ENCODE measurements at places on chromosomes 6 and 20. TPM values are rescaled to one million over a fixed set of nuclear protein-coding genes. Genes with fewer than 3 reads are reported as not detected.

The NRN1 gene
- total RNA-seq = 0.61 TPM

The OTOR gene
- not detected for total RNA-seq

The RSPO3 gene
- total RNA-seq = not detected

The TRDN gene
- not detected for total RNA-seq

The CAGE1 gene
- 0.06 TPM for total RNA-seq

The LY86 gene
- 0.48 TPM for total RNA-seq

The MAPK14 gene
- total RNA-seq = 41.6 TPM

The TP53TG5 gene
- total RNA-seq = 0.19 TPM

The HLA-DRB5 gene
- total RNA-seq = not detected

The CST7 gene
- 170 TPM for total RNA-seq

The OR12D3 gene
- total RNA-seq = not detected

The CBFA2T2 gene
- total RNA-seq = 7.4 TPM

The GSTA2 gene
- not detected for total RNA-seq

The ANKRD66 gene
- not detected for total RNA-seq

The DPPA5 gene
- not detected for total RNA-seq

The HLA-DQB1 gene
- 9.5 TPM for total RNA-seq

The CALHM4 gene
- total RNA-seq = not detected

The CNR1 gene
- not detected for total RNA-seq

The MATN4 gene
- 0.36 TPM for total RNA-seq

The APOM gene
- total RNA-seq = 2.2 TPM

The SLC35D3 gene
- not detected for total RNA-seq

The CGAS gene
- 45.9 TPM for total RNA-seq

The DPM1 gene
- total RNA-seq = 77.6 TPM

The UBE2J1 gene
- 31.7 TPM for total RNA-seq

The C20orf96 gene
- 4.9 TPM for total RNA-seq

The CTNNBL1 gene
- 97.6 TPM for total RNA-seq

The SERPINB1 gene
- total RNA-seq = 55.3 TPM

The OR2B3 gene
- not detected for total RNA-seq

The SLC17A2 gene
- not detected for total RNA-seq

The TMEM14B gene
- total RNA-seq = 99.3 TPM

The TDP2 gene
- 44.6 TPM for total RNA-seq

The SRSF12 gene
- 0.84 TPM for total RNA-seq

The RGS17 gene
- not detected for total RNA-seq

The MOCS1 gene
- 1.4 TPM for total RNA-seq
